Mucosa of gallbladder (tissue), 1 donor: ENCODE measurements at places on chromosomes 2 and 18.

DNA sequence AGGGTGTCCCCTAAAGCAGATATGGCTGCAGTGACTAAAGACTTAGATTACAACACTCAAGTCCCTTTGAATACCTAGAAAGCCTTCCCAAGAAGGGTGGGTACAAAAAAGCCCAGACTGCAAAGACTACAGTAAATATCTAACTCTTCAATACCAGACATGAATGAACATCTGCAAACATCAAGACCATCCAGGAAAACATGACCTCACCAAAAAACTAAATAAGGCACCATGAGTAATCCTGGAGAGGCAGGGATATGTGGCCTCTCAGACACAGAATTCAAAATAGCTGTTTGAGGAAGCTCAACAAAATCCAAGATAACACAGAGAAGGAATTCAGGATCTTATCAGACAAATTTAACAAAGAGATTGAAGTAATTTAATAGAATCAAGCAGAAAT lies 138.2 kb upstream of the OTOS start:
- DNase-seq, result no peak

GRCh38 chr2:169107645-169108044 lies 38.3 kb downstream of the DHRS9 start:
- no peak for DNase-seq

GRCh38 chr2:46925474-46926351 lies 10.1 kb upstream of the MCFD2 start:
- no peak for DNase-seq

DNA sequence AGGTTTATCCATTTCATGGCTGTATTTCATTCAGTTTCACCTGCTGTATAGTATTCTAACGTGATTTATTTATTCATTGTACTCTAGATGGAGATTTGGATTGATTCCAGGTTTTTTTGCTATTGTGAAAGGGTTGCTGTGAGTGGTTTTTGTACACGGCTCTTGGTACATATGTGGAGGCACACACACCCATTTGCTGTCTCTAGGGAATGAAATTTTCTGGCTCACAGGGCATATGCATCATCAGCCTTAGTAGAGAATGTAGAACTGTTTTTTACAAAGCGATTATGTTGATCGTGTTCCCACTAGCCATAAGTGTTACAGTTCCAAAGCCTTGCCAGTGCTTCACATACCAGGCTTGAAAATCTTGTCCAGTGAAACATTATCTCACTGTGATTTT lies 5.1 kb downstream of the SPTBN1 start:
- no peak for DNase-seq

DNA sequence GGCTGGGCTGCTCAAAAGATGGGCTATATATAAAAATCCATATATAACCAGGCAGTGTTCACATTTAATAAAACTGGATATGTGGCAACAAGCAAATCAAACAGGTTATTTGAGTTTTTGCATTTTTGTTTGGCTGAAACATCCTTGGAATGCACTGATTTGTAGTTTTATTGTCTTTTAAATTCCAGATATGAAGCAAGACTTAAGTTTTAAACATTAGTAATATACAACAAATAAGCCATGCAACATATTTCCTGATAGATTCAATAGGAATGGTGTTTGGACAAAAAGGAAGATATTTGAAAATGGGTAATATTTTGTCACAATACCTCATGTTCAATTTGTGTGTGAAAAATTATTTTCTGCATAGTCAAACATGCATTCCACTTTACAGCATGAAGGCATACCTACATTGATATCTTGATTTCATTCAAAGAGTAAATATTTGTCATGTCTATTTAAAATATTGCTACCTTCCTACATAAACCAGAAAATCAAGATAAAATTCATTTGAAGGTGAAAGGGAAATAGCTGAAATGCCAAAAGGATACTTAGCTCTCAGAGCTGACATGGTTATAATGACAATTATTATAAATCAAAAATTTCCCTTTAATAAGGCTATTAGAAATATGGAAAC lies 132.3 kb upstream of the NETO1 start:
- no peak for DNase-seq

DNA sequence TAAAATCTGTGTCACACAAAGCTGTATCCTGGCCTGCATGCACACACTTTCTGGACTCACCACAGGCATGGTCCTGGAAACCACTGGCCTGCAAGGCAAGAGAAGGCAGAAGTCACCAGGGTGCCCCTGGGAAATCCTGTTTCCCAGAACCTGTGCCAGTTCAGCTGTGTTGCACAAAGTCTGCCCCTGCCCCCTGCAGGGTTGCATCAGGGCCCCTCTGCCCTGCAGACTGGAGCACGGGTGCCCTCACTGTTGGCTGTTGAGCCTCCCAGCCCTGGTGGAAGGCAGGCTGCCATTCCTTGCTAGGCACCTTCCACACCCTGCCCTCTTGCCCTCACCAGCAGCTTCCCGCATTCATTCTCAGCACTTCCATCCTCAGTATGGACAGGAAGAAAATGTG lies 18.0 kb upstream of the TUBB6 start:
- DNase-seq, result no peak

DNA sequence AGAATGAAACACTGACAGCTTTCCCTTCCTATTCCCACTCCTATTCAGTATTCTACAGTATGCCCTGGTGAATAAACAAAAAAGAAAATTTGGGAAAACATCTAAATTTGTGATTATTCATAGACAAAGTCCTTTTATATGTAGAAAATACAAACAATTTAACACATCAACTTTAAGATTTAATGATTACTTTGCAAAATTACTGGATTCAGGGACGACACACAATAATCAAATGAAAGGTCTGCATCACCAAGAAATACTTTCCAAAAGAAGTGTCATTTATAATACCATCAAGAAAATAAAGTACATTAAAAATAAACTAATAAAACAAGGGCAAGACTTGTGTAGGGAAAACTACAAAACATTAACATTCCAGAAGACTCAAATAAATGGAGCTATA lies 199.8 kb downstream of the KCNJ3 start:
- DNase-seq, result no peak

GRCh38 chr2:101828673-101829334 lies 131.3 kb downstream of the MAP4K4 start:
- no peak for DNase-seq

GRCh38 chr2:119106301-119106897 lies 52.2 kb downstream of the C1QL2 start:
- peak; percentile 55 for DNase-seq

DNA sequence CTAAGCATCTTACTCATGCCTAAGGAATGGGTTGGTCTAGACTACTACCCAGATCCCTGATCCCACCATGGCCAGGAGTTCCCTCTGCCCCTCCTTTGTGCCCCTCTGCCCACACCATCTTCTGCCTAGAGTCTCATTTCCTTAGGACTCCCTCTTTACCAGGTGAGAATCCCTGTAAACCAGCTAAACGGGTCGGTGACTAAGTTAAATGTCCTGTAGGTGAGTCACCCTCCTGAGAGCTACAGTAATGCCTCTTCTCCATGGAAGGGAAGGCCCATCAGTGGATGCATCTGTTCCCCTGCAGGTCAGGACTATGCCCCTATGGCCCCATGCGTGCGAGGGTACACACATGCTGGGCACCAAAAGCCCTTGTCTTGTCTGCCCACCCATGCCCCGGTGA lies 25.4 kb downstream of the PTGR3 start:
- no peak for DNase-seq

- peak; percentile 69 for DNase-seq
These were observed 221.1 kb downstream of the ALPK2 start for GRCh38 chr18:58407649-58408407.

GRCh38 chr2:33321236-33321771 lies 155.1 kb upstream of the RASGRP3 start:
- no peak for DNase-seq

- DNase-seq, result no peak
These were observed 173.8 kb downstream of the ICOS start for GRCh38 chr2:204110338-204110741.

DNA sequence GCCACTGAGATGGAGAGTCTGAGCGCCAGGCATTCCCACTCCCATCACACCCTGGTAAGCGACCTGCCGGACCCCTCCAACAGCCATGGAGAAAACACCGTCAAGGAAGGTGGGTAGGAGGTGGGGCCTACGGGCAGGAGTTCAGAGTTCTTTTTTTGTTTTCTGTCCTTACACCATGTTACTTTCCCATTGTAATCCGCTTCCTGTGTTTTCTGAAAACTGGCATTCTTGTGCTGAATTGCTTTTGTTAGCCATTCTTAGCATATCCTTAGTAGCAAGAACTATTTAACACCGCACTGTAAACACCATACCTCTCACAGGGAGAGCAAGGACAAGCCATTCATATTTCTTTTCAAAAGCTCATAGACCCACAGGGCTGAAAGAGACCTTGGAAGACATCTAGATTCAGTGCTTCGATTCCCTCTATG lies 46.2 kb downstream of the UNC80 start:
- DNase-seq, result no peak

- no peak for DNase-seq
These were observed 14.5 kb downstream of the IAH1 start for GRCh38 chr2:9488583-9489547.

DNA sequence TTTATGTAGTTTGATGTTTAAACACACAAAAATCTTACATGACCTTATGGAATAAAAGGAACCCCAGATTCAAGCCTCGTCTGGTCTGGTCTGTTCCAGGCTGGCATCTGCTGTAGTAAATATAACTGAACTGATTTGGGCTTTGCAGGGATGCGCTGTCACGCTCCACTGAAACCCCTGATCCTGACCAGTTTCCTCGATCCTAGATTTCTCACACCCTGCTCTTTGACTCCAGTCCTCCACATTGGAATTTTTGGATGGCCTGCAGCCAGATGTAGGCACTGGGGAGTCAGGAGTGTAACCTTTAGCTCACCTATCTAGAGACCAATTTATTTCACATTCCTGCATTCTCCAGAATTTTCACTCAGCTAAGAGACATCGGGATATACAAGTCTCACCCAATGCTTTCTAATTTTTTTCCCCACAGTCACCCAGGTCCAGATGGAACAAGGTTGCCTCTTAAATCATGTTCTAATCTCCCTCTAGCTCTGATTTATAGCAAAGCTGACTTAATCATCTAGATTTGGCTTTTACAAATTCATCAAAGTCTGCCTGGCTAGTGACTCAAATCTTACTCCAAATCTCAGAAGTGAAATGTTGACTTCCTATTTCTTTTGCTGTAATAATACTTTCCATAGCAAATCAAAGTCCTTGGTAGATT lies 219.6 kb downstream of the CD226 start:
- no peak for DNase-seq
